ENCODE measurements at places on chromosomes 11 and 22. TPM values are rescaled to one million over a fixed set of nuclear protein-coding genes. Genes with fewer than 3 reads are reported as not detected.
A peak's percentile ranks its signal among the peaks of the same experiment; 100 is the strongest.

DNA sequence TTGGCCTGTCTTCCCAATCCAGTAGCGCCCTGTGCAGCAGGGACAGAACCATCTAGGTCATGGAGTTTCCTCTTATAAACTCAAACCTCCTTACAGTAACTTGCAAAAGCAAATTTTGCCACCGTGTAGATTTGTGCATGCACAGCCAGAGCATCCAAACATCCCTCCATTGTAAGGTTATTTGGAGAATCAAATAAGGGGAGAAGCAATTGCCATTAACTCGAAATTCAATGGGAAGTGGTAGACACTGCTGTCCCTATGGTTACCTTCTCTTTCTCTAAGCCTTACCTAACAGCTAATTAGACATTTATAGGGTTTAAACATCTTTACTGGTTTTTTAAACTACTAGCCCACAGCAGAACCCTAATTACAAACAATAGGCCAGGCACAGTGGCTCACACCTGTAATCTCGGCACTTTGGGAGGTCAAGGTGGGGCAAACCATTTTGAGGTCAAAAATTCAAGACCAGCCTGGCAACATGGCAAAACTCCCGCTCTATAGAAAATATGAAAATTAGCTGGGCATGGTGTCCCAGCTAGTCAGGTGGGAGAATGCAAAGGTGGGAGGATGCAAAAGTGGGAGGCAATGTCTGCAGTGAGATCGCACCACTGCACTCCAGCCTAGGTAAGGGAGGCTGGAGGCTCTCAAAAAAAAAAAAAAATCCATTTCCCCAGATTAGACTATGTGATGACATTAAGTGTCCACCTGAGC, 6.6 kb downstream of the HSPA8 start:
- no peak for DNase-seq

GRCh38 chr11:7520981-7521487, 7.2 kb downstream of the PPFIBP2 start:
- no peak for DNase-seq

GRCh38 chr22:28521451-28521850, 158.2 kb downstream of the TTC28 start:
- no peak for DNase-seq

- DNase-seq, result no peak
These were observed 279.7 kb upstream of the CTSC start for GRCh38 chr11:88617226-88617625.

DNA sequence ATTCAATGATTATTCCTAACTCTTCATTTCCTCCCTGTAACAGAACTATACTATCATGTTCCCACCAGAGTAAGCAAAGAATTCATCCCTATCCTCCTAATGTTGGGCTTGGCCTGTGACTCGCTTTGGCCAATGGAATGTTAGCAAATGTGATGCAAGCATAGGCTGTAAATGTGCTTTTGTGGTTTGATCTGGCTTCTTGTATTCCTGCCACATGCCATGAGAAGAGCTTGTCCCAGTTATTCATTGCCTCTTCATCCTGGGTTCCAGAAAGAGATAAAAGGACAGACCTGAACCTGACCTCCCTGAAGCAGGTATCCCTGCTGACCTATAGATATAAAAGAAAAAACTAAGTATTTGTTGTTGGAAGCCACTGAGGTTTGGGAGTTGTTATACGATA, 51.0 kb downstream of the SYTL2 start:
- DNase-seq, result no peak

GRCh38 chr22:41787331-41787730, 13.1 kb upstream of the CCDC134 start:
- DNase-seq, result no peak

- no peak for DNase-seq
These were observed 95.4 kb downstream of the NXPE2 start for GRCh38 chr11:114773541-114774338.

DNA sequence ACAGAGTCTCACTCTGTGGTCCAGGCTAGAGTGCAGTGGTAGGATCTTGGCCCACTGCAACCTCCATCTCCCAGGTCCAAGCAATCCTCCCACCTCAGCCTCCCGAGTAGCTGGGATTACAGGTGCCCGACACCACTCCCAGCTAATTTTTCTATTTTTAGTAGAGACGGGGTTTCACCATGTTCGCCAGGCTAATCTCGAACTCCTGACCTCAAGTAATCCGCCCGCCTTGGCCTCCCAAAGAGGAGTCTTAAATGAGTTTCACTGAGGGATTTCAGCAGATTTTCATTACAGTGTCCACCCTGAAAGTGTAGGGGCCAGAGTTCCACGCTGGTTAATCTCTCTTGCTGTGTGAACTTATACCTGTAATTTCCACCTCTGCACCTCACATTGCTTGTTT, 412 bp upstream of the RPS3 start:
- no peak for DNase-seq

DNA sequence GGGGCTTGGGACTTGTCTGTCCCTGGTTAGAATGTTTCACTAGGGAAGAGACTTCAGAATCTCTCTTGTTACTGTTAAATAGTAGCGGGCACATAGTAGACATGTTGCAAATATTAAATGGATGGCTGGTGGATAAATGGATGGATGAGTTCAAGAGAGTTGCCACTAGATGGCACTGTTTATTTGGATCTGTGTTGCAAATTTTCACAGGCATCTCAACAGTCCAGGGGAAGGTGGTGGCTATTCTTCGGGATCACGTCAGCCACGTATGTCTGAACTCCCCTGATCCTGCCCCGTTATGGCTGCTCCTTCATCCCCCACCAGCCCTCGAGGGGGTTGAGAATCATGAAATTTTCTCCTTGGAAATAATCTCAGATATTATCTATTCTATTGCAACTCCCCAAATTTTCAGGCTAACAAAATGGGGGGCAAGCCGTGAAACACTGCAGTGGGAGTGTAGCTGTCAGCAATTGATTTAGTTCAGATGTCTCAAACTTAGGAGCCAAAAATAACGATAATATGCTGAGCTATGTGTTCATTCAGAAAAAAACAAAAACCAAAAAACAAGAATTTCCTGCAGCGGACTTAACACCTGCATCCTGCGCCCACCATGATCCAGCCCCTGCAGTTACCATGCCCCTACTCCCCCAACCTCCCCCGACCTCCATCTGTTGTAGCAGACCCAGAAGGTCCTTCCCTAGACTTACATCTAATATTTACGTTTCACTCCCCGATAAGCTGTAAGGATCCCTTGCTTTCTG, 29.1 kb upstream of the BIRC3 start:
- DNase-seq, result no peak

DNA sequence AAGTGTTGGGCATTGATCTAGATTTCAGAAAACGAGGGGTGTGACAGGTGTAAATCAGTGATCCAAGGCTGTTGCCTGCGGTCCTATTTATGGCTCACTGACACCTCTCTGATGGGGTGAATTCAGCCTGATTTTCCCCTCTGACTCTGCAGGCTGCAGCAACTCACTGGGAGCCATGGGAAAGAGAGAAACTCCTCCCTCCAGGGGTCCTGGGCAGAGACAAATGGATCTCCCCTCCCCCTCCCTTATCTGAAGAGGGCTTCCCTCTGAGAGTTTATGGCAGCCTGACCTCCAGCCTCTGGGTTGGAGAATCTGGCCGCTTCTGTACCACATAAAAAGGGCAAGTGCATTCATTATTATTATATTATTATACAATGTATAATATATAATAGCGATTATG, 1.8 kb upstream of the PKNOX2 start:
- no peak for DNase-seq

DNA sequence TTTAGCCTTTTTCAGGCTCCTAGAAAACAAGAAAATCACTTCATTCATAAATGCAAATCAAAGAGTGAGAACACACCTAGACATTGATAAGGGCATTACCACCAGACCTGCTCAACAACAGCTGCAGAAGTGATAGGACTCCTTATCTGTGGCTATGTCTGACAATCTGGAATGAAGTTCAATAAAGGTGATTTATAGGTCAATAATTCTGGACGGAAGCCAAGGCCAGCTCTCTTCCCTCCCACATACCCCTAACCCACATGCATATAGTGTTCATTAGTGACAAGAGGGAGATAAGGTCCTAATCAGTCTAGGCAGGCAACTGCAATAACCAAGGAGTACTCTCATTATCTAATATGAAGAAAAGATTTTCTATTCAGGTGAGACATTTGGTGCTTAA, 111.3 kb downstream of the ETS1 start:
- no peak for DNase-seq

GRCh38 chr11:113161711-113162591, 152.4 kb upstream of the TTC12 start:
- DNase-seq, result no peak

GRCh38 chr11:105192115-105192514, 52.5 kb upstream of the CARD18 start:
- DNase-seq, result no peak

GRCh38 chr11:77211594-77212251, 83.7 kb downstream of the MYO7A start:
- peak; percentile 76 for DNase-seq

- DNase-seq, result no peak
These were observed 51.2 kb downstream of the CSTF3 start for GRCh38 chr11:33110083-33110482.

DNA sequence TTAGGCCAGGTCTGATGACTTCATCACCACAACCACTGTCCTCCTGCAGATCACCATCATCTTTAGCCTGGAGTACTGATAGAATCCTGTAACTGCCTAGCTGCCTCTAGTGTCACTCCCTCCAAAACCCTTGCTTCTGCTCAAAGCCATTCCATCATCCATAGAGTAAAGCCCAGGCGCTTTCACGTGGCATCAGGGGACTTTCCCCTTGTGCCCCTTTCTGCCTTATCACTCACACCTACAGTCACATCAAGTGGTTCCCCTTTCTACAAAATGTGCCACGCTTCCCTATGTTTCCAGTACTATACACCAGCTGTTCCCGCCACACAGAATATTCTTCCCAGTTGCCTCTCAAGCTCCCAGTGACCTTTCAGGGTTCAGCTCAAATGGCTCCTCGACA, 75.9 kb downstream of the MN1 start:
- DNase-seq, result no peak

DNA sequence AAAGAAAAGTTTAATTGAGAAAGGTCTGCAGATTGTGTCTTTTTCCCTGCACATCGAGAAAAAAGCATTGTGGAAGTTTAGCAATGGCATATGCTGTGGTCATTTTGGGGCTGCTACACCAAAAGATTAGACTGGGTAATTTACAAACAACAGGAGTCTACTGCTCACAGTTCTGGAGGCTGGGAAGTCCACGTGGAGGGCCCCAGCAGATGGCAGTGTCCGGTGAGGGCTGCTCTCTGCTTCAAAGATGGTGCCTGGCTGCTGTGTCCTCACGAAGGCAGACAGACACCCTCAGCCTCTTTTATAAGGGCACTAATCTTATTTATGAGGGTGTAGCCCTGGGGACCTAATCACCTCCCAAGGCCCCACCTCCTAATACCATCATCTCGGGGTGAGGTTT, 21.1 kb downstream of the PHF21B start:
- no peak for DNase-seq

DNA sequence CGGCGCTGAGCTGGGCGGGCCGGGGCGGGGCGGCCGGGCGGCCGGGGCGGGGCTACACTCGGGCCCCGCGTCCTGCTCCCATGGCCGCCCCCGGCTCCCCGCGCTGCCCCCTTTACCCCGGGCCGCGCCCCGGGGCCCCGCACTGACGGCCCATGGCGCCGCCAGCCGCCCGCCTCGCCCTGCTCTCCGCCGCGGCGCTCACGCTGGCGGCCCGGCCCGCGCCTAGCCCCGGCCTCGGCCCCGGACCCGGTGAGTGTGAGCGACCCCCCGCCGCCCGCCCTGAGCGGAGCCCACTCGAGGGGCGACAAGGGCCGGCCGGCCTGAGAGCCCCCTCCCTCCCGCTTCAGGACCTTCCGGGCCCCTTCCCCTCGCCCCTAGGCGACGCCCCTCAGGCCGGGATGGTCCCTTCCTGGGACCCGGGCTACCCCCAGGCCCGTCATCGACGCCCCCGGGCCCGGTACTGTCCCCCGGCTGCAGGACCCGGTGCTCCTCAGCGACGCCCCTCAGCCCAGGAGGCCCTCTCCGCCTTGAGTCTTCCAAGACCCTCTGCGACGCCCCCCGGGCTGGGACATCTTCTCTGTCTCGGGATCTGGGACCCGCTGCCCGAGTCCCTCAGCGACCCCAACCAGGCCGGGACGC, at the start of gene KREMEN1:
TSS of gene KREMEN1 (plus strand) at position 57 of the 639 bp plus-strand sequence. CDS start at position 153, 96 bp downstream.
- no peak for DNase-seq

- no peak for DNase-seq
These were observed 6.0 kb downstream of the PKNOX2 start for GRCh38 chr11:125170510-125171031.

DNA sequence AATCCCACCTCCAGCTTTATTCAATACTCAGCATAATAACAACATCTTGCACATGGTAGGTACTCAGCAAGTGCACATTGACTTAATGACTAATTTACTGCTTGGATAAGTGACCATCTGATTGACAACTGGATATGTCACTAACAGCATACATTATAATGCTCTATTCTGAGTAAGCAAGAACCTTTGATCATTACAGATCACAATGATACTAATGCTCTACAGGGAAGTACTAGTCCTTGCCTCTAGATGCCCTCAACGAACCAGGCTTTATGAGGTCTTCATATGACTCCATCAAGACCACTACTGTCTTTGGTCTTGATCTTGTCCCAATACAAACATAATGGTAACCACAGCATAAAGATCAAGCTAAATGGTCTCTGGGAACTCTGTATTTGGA, 167.6 kb upstream of the MTMR2 start:
- no peak for DNase-seq

DNA sequence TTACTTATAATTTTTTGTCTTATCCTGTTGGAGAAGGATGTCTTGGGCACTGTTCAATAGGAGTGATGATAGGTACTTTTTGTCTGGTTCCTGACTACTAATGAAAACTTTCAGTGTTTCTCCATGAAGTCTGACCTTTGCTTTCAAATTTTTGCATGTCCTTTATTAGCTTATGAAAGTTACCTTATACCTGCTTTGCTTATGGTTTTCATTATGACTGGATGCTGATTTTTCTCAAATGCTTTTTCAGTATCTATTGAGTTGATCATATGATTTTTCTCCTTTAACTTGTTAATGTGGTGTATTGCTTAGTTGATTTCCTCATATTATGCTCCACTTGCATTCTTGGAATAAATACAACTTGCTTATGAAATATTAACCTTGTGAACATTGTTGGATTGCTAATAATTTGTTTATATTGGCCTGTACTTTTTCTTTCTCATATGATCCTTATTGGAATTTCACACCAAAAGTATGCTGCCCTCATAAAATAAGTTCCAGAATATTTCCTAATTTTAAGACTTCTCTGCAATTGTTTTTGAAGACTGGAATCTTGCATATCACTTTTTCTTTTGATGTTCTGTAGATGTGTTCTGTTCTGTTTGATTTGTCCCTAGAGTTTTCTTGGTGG, 85.0 kb upstream of the SC5D start:
- no peak for DNase-seq

TBX10 gene
- total RNA-seq, result not detected

FGF3 gene
- total RNA-seq, result 2.5 TPM

DDI1 gene
- not detected for total RNA-seq

TRIM44 gene
- total RNA-seq, result 73.5 TPM

EXPH5 gene
- total RNA-seq, result 0.59 TPM

SGSM1 gene
- not detected for total RNA-seq
